ENCODE measurements at places on chromosomes 5 and 9. TPM values are rescaled to one million over a fixed set of nuclear protein-coding genes. Genes with fewer than 3 reads are reported as not detected.

The OSMR gene
- polyA plus RNA-seq: 0.20 TPM

The INSL6 gene
- polyA plus RNA-seq: not detected

- peak; percentile 81 for DNase-seq
Observed at GRCh38 chr5:67206929-67207328, 10.3 kb upstream of the CD180 start.

The PDCD1LG2 gene
- 0.09 TPM for polyA plus RNA-seq

The CDX1 gene
- polyA plus RNA-seq: not detected

The IFNE gene
- not detected for polyA plus RNA-seq

The CCDC187 gene
- not detected for polyA plus RNA-seq

DNA sequence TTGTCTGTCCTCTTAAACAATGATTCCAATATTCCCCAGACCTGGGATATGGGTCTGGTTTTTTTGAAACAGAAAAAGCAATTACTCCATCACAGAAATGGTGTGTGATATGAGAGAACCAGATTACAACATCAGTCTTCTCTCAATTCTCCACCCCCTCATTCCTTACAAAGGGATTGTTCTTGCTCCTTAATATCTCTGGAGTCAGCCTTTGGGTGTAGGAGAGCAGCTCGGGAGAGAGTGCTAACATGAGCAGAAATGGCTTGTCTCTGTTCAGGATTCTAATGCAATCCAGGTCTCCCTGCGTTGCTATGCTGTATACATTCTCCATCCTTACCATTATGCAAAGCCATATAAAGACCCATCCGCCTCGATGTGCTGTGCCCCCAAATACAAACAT is 32.7 kb downstream of the ZFAND5 start:
- no peak for DNase-seq

DNA sequence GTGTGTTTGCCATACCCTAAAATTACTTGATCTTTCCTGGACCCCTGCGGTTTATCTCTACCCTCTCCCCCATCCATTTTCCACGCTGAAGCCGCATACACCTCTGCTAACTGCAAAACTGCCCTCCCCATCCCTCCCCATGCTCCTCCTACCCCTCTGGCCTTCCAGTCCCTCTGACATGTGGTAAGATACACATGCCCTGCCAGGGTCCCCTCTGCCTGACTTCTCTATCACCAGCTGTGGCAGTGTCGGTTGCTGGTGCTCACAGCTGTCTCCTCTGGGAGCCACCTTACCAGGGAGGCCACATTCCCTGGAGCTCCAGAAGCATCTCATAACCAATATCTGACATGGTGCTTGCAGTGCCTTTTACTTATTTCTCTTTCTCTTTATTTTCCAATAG is 58.9 kb upstream of the COL15A1 start:
- no peak for DNase-seq

- DNase-seq: no peak
Observed at GRCh38 chr5:171622010-171622409, 163.6 kb upstream of the SMIM23 start.

DNA sequence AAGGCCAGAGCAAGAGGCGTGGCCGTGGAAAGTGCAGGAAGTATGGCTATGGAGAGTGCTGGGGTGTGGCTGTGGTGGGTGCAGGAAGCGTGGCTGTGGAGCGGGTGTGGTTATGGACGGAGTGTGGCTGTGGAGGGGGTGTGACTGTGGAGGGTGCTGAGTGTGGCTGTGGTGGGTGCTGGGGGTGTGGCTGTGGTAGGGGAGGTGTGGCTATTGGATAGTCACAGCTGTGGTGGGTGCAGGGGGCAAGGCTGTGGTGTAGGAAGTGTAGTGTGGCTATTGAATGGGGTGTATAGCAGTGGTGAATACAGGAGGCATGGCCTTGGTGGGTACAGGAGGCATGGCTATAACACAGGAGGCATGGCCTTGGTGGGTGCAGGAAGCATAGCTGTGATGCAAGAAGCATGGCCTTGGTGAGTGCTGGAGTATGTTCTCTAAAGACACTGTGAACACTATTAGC is 40.8 kb upstream of the SPATA31C2 start:
- peak; percentile 80 for DNase-seq

DNA sequence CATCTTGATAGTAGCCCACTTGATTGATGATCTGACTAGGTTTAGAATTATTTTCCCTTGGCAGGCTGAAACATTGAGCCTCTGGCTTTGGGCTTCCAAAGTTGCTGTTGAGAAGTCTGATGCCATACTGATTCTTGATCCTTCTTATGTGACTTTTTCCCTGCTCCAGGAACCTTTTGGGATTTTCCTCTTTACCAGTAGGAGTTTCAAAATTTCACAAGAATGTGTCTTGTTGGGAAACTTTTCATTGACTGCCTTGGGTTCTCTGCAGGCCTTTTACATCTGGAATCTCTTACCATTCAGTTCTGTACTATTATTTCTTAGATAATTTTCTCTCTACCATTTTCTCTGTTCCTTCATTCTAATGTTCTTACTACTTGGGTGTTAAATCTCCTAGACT is 20.0 kb downstream of the STC2 start:
- no peak for DNase-seq

The IFNA21 gene
- not detected for polyA plus RNA-seq

The ADRB2 gene
- polyA plus RNA-seq: 65.2 TPM

DNA sequence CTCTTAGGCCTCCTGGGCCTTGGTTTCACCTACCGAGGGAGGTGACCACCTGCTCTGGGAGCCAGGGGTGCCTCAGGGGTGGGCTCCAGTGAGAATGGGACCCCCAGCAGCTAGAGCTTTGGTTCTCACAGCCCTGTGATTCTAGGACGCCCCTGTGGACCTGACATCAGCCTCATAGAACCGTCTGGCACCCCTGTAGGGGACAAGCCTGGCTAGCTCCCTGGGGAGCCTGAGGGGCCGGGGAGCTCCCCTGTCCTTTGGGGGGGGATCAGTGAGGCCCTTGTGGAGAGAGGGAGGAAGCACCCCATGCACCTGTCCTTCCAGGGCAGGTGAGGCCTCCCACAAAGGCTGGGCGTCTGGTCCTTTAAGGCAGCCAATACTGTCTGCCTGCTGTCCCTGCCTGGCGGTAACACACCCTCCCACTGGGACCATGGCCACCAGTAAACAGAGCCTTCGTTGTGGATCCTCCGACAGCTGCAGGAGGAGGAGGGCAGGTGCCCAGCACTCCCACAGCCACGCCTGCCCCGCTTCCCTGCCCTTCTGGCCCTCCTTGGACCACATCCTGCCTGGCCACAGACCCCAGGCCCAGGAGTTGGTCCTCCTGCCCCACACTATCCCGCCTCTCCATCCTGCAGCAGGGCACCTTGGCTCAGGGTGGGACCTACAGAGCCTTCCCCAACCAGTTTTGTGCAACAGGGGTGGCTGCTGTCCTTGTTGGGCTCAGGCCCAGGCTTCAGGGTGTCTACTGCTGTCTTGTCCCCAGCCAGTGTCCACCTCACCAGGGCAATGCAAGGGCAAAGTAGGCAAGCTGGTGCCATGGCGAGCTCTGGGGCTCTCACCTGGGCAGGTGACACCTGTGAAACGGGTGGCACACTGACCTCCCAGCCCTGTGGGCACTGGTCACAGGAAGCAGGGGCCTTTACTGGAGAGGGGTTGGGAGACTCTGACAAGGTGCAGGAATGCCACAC is 3.0 kb upstream of the TUBB4B start:
- DNase-seq: no peak

GRCh38 chr5:120692325-120692724 is 228.2 kb downstream of the PRR16 start:
- DNase-seq: no peak

GRCh38 chr9:13395156-13395555 is 115.7 kb upstream of the MPDZ start:
- DNase-seq: no peak

DNA sequence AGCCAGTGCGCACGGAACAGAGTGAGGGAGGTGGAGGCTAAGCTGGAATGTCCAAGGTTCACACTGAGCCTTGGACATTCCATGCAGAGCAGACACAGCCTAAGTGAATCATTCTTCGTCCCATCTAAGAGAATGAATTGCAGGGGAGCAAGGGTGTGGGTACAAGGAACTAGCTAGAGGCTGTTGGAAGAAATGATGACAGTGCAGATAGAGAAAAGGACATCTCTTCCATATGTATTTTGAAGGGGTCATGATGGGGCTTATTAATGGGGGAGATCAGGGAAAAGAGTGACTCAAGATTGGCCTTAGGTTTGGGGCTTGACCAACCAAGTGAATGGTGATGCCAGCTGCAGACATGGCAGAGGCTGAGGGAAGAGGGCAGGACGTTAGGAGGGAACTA is 59.2 kb downstream of the MTX3 start:
- DNase-seq: no peak

The FOXD4L5 gene
- not detected for polyA plus RNA-seq

The BRD3 gene
- 29.0 TPM for polyA plus RNA-seq

- no peak for DNase-seq
Observed at GRCh38 chr9:134179595-134179917, 15.2 kb upstream of the RNU6ATAC start.

DNA sequence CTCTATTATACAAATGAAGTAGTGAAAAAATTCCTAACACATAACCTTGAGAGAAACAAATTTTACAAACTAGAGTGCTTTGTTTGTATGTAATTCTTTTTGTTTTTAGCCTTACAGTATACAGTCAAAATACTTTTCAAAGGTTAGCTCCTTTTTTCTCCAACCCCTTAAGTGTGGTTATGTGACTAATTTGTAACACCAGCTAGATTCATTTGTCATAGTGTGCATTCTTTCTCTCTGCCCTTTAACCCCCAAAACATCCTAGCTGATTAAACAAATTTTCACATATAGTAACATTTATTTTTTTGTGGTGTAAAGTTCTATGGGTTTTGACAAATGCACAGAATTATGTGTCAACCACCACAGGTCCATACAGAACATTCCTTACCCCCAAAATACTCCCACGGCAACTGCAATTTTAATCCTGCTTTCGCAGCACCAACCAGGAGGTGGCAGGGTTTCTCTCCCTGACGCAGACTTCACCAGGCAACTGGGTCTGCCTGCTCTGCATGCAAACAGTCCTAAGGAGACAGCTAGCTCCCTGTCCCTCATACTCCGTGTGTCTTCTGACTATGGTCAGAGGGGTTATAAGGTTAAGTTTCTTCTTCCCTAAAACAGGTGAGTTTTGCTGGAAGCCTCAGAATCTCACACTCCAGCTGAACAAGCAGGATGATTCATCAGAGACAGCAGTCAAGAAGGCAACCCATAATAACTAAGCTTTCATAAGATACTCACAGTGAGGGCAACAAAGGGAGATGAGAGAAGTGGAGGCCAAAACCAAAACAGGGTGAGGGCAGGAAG is 44.5 kb upstream of the NR5A1 start:
- DNase-seq: no peak

DNA sequence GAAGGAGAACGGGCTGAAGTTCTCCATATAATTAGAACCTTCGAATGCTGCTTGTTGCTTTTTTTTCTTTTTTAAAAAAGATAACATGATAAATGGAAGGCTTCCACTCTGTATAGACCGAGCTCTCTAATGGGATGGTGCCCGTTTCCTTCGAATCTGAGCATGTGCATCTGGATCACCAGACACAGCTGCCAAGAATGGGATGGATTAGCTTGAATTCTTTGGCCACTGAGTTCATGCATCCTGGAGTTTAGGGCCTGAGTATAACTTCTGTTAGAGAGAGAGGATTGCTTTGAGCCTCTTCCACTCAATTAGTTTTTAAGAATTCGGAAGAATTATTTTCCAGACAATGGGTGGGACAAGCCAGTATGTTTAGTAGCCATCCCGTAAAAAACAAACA is 93.7 kb upstream of the GDNF start:
- DNase-seq: no peak

The PPP3R2 gene
- not detected for polyA plus RNA-seq

GRCh38 chr5:137054335-137054734 is 444.8 kb downstream of the SPOCK1 start:
- DNase-seq: no peak

The FST gene
- polyA plus RNA-seq: not detected

- no peak for DNase-seq
Observed at GRCh38 chr9:70413464-70413798, 1.0 kb downstream of the KLF9 start.

- DNase-seq: no peak
Observed at GRCh38 chr9:110707419-110707818, 38.8 kb downstream of the MUSK start.

DNA sequence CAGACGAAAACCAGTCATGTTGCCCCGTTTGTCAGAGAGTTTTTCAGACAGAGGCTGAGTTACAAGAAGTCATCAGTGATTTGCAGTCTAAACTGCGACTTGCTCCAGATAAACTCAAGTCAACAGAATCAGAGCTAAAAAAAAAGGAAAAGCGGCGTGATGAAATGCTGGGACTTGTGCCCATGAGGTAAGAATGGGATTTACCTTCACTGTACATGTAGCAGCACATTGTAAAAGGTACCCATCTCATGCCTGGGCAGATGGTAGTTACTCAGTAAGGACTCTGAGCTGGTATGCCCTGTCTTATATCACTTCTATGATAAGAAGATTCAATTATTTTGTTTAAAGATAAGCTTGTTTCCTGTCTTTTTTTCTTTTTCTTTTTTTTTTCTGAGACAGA is 38.8 kb downstream of the RAD50 start:
- no peak for DNase-seq

DNA sequence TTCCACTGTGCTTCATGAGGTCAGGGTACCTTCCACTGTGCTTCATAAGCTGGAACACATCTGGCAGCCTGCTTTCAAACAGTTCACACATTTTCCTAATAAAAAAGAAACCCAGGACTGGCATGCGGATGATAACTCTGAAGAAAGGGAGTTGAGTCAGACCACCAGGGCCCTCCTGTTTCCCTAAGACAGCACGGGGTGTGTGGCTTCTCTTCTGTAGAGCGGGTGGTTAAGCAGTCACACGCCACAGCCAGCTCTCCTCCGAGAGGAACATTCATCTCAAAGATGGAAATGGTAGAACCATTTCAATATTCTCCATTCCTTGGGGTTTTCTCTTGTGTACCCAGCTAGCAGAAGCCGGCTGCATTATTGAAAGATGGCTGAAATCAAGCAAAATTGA is 128.1 kb upstream of the LMX1B start:
- DNase-seq: no peak

GRCh38 chr9:35666045-35666444 is 1.1 kb upstream of the ARHGEF39 start:
- DNase-seq: no peak

DNA sequence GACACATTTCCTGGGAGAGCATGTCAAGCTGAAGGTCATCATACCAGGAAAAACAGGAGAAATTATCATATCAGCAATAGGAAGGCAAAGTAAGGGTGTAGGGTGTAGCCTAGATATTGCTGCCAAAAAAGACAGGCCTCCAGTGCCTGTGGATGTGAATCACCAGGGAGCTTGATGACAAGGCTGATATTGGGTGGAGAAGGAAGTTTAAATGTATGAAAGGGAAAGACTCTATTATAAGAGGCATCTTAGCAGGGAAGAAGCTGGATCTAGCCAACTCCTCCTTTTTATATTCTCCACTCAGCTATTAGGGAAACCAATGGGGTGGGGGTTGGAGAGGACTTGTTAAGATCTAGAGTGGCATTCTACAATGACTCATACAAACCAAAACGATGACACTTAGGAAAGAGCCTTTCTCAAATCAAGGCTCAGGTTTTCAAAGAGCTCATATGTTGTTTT is 13.4 kb upstream of the TXNDC8 start:
- no peak for DNase-seq
